Fibroblast of the aortic adventitia (primary cell): ENCODE measurements at places on chromosomes 11 and 22. TPM values are rescaled to one million over a fixed set of nuclear protein-coding genes. Genes with fewer than 3 reads are reported as not detected.

SGSM1 gene
- total RNA-seq = not detected in 2 replicates

DGCR6 gene
- 1.8 and 5.7 TPM in 2 replicates for total RNA-seq

ROBO4 gene
- 1.3 and 3.3 TPM in 2 replicates for total RNA-seq

GLB1L3 gene
- not detected in 2 replicates for total RNA-seq

OR2D2 gene
- total RNA-seq = 0.09 TPM in 1 of 2 replicates, not detected in the other

FAT3 gene
- total RNA-seq = 1.7 and 2.2 TPM in 2 replicates

CHRNA10 gene
- 0.57 and 1.1 TPM in 2 replicates for total RNA-seq

SLC16A8 gene
- 0.18 and 1.6 TPM in 2 replicates for total RNA-seq

KIF18A gene
- total RNA-seq = 0.82 and 18.2 TPM in 2 replicates

RANBP1 gene
- 160 and 191 TPM in 2 replicates for total RNA-seq

FXYD2 gene
- not detected in 2 replicates for total RNA-seq

TSPO gene
- total RNA-seq = 129 and 222 TPM in 2 replicates
